ENCODE measurements at places on chromosomes 6 and 20. TPM values are rescaled to one million over a fixed set of nuclear protein-coding genes. Genes with fewer than 3 reads are reported as not detected.

SOBP gene
- total RNA-seq, result 5.9 TPM

C6orf132 gene
- 14.5 TPM for total RNA-seq

EBF4 gene
- total RNA-seq, result 2.5 TPM

MLN gene
- not detected for total RNA-seq

BNIP5 gene
- 0.10 TPM for total RNA-seq

LY6G6C gene
- 20.4 TPM for total RNA-seq

GDAP1L1 gene
- 0.20 TPM for total RNA-seq

TMEM244 gene
- total RNA-seq, result 4.2 TPM

ZSWIM1 gene
- total RNA-seq, result 4.0 TPM

CST7 gene
- total RNA-seq, result 9.4 TPM

VSX1 gene
- 0.10 TPM for total RNA-seq

GSTA3 gene
- 0.39 TPM for total RNA-seq

ZC2HC1B gene
- not detected for total RNA-seq

PARD6B gene
- total RNA-seq, result 9.3 TPM

PBX2 gene
- 51.6 TPM for total RNA-seq

GLP1R gene
- 0.10 TPM for total RNA-seq

CYP21A2 gene
- total RNA-seq, result not detected

ISM1 gene
- total RNA-seq, result 11.2 TPM

RIPOR3 gene
- 16.1 TPM for total RNA-seq
